ENCODE measurements at places on chromosomes 11 and 22. TPM values are rescaled to one million over a fixed set of nuclear protein-coding genes. Genes with fewer than 3 reads are reported as not detected.

BIK gene
- total RNA-seq = not detected

ZNF143 gene
- 21.1 TPM for total RNA-seq

CXCR5 gene
- total RNA-seq = not detected

DEFB131B gene
- total RNA-seq = not detected

SEC14L2 gene
- 5.3 TPM for total RNA-seq

- no peaks in the 10 kb centered on the region for H3K36me3 ChIP-seq
- no peak for DNase-seq
- H3K4me1 ChIP-seq = no peaks in the 10 kb centered on the region
- no peak overlapping the region for H3K27ac ChIP-seq
- H3K27me3 ChIP-seq = no peaks in the 10 kb centered on the region
- no peak overlapping the region for H3K4me3 ChIP-seq
These were observed 100.2 kb downstream of the TBC1D22A start for GRCh38 chr22:46862418-46863324.

- H3K27ac ChIP-seq = no peak overlapping the region
- no peaks in the 10 kb centered on the region for H3K27me3 ChIP-seq
- no peaks in the 10 kb centered on the region for H3K36me3 ChIP-seq
- DNase-seq = no peak
- H3K4me3 ChIP-seq = no peak overlapping the region
- H3K4me1 ChIP-seq = no peaks in the 10 kb centered on the region
These were observed 110.7 kb downstream of the VPREB1 start for GRCh38 chr22:22355096-22355834.

DNA sequence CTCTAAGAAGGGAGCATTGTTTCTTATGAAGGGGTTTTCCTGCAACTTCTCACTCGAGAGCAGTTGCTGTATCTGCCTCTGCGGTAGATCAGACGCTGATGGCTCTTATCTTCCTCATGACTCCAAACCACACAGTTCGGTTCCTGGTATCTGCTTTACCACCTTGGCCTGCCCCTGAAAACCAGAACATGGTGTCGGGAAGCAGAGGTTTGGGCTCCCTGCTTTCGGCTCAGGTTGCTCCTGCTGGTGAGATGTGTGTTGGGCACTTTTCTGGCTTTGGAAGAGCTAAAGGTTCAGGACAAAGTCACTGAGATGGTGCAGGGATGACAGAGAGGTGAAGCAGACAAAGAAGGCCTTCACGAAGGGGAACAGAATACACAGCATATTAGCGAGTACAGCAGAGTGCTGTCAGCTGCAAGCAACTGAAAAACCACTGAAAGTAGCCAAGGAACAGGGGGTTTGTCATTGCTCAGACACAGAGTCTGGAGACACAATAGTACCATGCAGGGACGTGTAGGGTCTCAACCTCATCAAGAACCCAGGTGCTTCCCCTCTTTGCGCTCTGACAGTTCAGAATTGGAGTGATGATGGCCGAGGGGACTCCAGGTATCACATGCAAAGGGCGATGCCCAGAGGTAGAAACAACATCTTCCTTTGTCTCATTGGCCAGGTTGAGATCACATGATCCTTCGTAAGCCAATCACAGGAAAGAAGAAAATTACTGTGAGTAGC is 11.9 kb upstream of the CSF2RB start:
- H3K36me3 ChIP-seq = no peaks in the 10 kb centered on the region
- H3K4me1 ChIP-seq = no peaks in the 10 kb centered on the region
- no peak for DNase-seq
- H3K27ac ChIP-seq = peak overlapping the region; percentile 60
- no peak overlapping the region for H3K4me3 ChIP-seq
- no peaks in the 10 kb centered on the region for H3K27me3 ChIP-seq

Measured in breast epithelium (tissue), 4 donors.